Smooth muscle cell of trachea (primary cell): ENCODE measurements at places on chromosomes 5 and 9. TPM values are rescaled to one million over a fixed set of nuclear protein-coding genes. Genes with fewer than 3 reads are reported as not detected.

The ITK gene
- not detected in 2 replicates for total RNA-seq

The GABRG2 gene
- not detected in 2 replicates for total RNA-seq

The PCDHA12 gene
- under 0.01 TPM in 1 of 2 replicates, not detected in the other for total RNA-seq

The LRRC26 gene
- total RNA-seq: not detected in 2 replicates

The DIPK1B gene
- total RNA-seq: 0.58 and 2.2 TPM in 2 replicates

The CCDC69 gene
- total RNA-seq: 2.2 and 6.9 TPM in 2 replicates

The CLIC3 gene
- total RNA-seq: 1.6 and 5.8 TPM in 2 replicates

The CAPSL gene
- total RNA-seq: not detected in 2 replicates

The NMUR2 gene
- not detected in 2 replicates for total RNA-seq

The RNF130 gene
- total RNA-seq: 21.5 and 57.2 TPM in 2 replicates

The TMEM252 gene
- not detected in 2 replicates for total RNA-seq

The TLE4 gene
- 11.9 and 13.1 TPM in 2 replicates for total RNA-seq

The GABRA1 gene
- not detected in 2 replicates for total RNA-seq

The GABRA6 gene
- total RNA-seq: not detected in 2 replicates

The WDR31 gene
- total RNA-seq: 2.3 and 4.0 TPM in 2 replicates

The PDLIM4 gene
- total RNA-seq: 43.3 and 96.6 TPM in 2 replicates

The ESM1 gene
- 3.3 and 8.0 TPM in 2 replicates for total RNA-seq

The IL33 gene
- 19.6 and 44.5 TPM in 2 replicates for total RNA-seq

The SPRY4 gene
- total RNA-seq: 2.5 and 3.5 TPM in 2 replicates

The HMCN2 gene
- under 0.01 and 0.17 TPM in 2 replicates for total RNA-seq

The AQP7 gene
- 0.29 and 0.99 TPM in 2 replicates for total RNA-seq

The SLC25A51 gene
- total RNA-seq: 78.7 and 120 TPM in 2 replicates
